ENCODE measurements at places on chromosomes 16 and 17.

GRCh38 chr17:50943575-50943933 is 77.4 kb upstream of the TOB1 start:
- DNase-seq, result peak; percentile 38

DNA sequence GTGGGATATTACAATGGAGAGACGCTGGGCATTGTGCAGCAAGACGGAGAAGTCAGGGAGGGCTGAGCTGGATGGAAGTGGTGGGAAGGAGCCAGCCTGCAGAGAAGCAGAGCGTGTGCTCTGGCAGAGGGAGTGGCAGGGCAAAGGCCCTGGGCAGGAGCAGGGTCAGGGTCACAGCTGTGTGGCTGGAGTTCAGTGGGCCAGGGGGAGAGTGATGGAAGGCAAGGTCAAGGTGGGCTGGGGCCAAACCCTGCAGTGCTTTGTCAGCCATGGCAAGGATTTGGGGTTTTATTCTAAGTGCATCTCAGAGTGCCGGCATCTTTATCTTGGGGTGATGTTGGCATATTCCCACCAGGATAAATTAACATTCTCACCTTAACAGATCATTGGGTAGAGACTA is 31.9 kb upstream of the C16orf78 start:
- DNase-seq, result no peak

- no peak for DNase-seq
Measured at GRCh38 chr17:55817397-55817709, 66.5 kb downstream of the PCTP start.

- DNase-seq, result no peak
Measured at GRCh38 chr17:65743308-65743655, 181.8 kb upstream of the AXIN2 start.

DNA sequence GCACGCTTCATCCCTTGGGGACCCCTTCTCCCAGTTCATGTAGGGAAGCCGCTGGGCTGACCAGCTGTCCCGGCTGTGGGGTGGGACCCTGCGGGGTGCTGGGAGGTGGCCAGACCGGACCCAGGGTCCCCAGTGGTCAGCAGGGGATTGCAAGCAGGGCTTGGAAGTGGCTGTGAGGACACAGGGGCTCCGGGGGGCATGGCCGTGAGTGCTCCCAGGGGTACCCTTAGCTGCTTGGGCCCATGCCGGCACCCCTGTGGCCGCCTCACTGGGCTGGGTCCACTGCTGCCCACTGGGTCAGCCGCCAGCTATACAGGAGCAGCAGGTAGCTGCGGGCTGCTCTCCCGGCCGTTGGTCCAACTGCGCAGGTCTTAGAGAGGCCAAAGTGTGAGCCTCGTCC is 18.8 kb downstream of the PRSS27 start:
- DNase-seq, result no peak

DNA sequence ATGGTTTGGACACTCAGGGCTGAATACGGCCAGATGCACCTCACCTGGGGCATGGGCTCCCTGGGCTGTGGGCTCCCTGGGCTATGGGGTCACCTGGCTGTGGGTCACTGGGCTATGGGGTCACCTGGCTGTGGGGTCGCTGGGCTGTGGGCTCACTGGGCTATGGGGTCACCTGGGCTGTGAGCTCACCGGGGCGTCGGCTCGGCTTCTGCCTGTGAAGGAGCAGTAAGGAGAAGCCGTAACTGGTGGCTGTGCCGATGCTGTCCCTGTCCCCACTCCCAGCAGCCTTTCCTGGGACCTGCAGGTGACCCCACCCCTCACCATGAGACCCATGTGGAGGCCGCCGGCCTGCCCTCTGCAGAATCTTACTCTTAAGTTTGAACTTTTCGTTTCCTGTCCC is 1.9 kb upstream of the PERCC1 start:
- DNase-seq, result no peak

DNA sequence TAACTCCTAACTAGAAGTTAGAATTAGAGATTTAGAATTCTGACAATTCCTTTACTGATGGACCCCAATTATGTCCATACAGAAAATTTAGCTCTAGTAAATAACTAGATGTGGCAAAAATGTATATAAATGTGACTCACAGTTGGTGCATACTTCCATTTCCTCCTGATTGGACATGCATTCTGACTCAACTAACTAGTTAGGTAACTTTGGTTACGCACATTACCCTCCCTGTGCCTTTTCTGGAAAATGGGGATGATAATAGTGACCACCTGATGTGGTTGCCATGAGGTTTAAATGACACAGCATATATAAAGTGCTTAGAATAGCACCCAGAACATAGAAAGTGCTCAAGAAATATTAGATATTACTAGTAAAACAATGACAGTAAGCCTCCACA is 550.0 kb upstream of the SALL1 start:
- no peak for DNase-seq

GRCh38 chr17:64110379-64111152 is 19.4 kb downstream of the ERN1 start:
- no peak for DNase-seq

- DNase-seq, result no peak
Measured at GRCh38 chr17:69250641-69251040, 22.0 kb upstream of the ABCA10 start.

Data from stimulated activated CD8-positive, alpha-beta memory T cell treated with anti-CD3 and anti-CD28 coated beads, Interleukin-4, amount 100 ng/mL, for 48 hours (primary cell).